ENCODE measurements at places on chromosomes 4 and X.

DNA sequence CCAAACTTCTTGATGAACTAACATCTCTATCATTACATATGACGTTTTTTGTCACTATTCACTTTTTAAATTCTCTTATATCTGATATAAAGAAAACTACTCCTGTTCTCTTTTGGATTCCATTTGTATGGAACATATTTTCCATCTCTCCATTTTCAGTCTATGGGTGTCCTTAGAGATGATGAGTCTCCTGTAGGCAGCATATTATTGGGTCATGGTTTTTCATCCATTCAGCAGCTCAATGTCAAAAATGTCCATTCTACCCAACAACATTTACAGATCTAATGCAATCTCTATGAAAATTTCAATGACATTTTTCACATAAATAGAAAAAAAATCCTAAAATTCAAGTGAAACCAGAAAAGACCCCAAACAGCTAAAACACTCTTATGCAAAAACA lies 60.3 kb downstream of the BRWD3 start:
- no peaks in the 10 kb centered on the region for H3K36me3 ChIP-seq
- H3K27me3 ChIP-seq, result no peaks in the 10 kb centered on the region
- no peak for DNase-seq
- H3K27ac ChIP-seq, result no peak overlapping the region
- no peak overlapping the region for H3K4me3 ChIP-seq

GRCh38 chr4:66589183-66589582 lies 918.9 kb upstream of the EPHA5 start:
- DNase-seq, result no peak
- H3K4me3 ChIP-seq, result no peak overlapping the region
- H3K36me3 ChIP-seq, result no peaks in the 10 kb centered on the region
- no peaks in the 10 kb centered on the region for H3K4me1 ChIP-seq

- no peaks in the 10 kb centered on the region for H3K27me3 ChIP-seq
- DNase-seq, result no peak
- no peak overlapping the region for H3K4me3 ChIP-seq
- no peaks in the 10 kb centered on the region for H3K4me1 ChIP-seq
- no peak overlapping the region for H3K27ac ChIP-seq
Observed at GRCh38 chr4:108926061-108926460, 163.2 kb upstream of the ETNPPL start.

GRCh38 chrX:119503484-119503861 lies 35.2 kb downstream of the SLC25A5 start:
- no peaks in the 10 kb centered on the region for H3K27me3 ChIP-seq
- H3K36me3 ChIP-seq, result no peaks in the 10 kb centered on the region
- peaks cover 17% of the 10 kb centered on the region for H3K4me1 ChIP-seq
- H3K27ac ChIP-seq, result peak overlapping the region; percentile 84

- DNase-seq, result no peak
- H3K27me3 ChIP-seq, result no peaks in the 10 kb centered on the region
- no peaks in the 10 kb centered on the region for H3K36me3 ChIP-seq
- no peak overlapping the region for H3K4me3 ChIP-seq
- peaks cover 39% of the 10 kb centered on the region for H3K4me1 ChIP-seq
- H3K27ac ChIP-seq, result peak overlapping the region; percentile 69
Observed at GRCh38 chrX:12950851-12951594, 23.9 kb upstream of the TMSB4X start.

- no peak for DNase-seq
- H3K4me1 ChIP-seq, result peaks cover 13% of the 10 kb centered on the region
- no peaks in the 10 kb centered on the region for H3K27me3 ChIP-seq
- H3K27ac ChIP-seq, result peak overlapping the region; percentile 100
Observed at GRCh38 chrX:41332408-41333002, 1.5 kb upstream of the DDX3X start.

GRCh38 chrX:109264878-109265277 lies 217.0 kb downstream of the GUCY2F start:
- no peak overlapping the region for H3K27ac ChIP-seq
- H3K4me3 ChIP-seq, result no peak overlapping the region
- no peaks in the 10 kb centered on the region for H3K27me3 ChIP-seq
- no peaks in the 10 kb centered on the region for H3K4me1 ChIP-seq
- no peaks in the 10 kb centered on the region for H3K36me3 ChIP-seq
